Dermis lymphatic vessel endothelial cell (primary cell): ENCODE measurements at places on chromosomes 2 and 18. TPM values are rescaled to one million over a fixed set of nuclear protein-coding genes. Genes with fewer than 3 reads are reported as not detected.

LOXL3 gene
- 0.87 and 1.2 TPM in 2 replicates for total RNA-seq

ANKAR gene
- total RNA-seq: 8.3 and 9.2 TPM in 2 replicates

CACNB4 gene
- 0.11 and 0.26 TPM in 2 replicates for total RNA-seq

GPR17 gene
- total RNA-seq: not detected in 2 replicates

TMEM200C gene
- not detected in 2 replicates for total RNA-seq

PREB gene
- 25.3 and 28.4 TPM in 2 replicates for total RNA-seq

THUMPD2 gene
- 4.6 and 5.7 TPM in 2 replicates for total RNA-seq

PSME4 gene
- total RNA-seq: 31.1 and 42.5 TPM in 2 replicates

C2orf92 gene
- total RNA-seq: 1.6 and 2.3 TPM in 2 replicates

CBLN2 gene
- not detected in 2 replicates for total RNA-seq

RND3 gene
- total RNA-seq: 13.4 and 14.9 TPM in 2 replicates

HOXD9 gene
- 17.0 and 33.7 TPM in 2 replicates for total RNA-seq

OTOS gene
- not detected in 2 replicates for total RNA-seq

RAB6D gene
- total RNA-seq: under 0.01 and 0.11 TPM in 2 replicates

CLEC4F gene
- total RNA-seq: 0.11 and 0.17 TPM in 2 replicates

NRP2 gene
- total RNA-seq: 215 and 309 TPM in 2 replicates

RAX gene
- not detected in 2 replicates for total RNA-seq

IL18R1 gene
- under 0.01 and 0.43 TPM in 2 replicates for total RNA-seq

ABCG8 gene
- total RNA-seq: not detected in 2 replicates

MDH1B gene
- total RNA-seq: 0.11 and 0.17 TPM in 2 replicates

LIPG gene
- 0.26 and 0.33 TPM in 2 replicates for total RNA-seq

ANKRD36B gene
- total RNA-seq: 38.5 and 49.4 TPM in 2 replicates

BOD1L2 gene
- under 0.01 TPM in 1 of 2 replicates, not detected in the other for total RNA-seq

TCF23 gene
- total RNA-seq: not detected in 2 replicates

RBKS gene
- total RNA-seq: 1.1 and 3.1 TPM in 2 replicates

FASTKD2 gene
- total RNA-seq: 24.1 and 37.7 TPM in 2 replicates

CTAGE1 gene
- total RNA-seq: not detected in 2 replicates

HOXD3 gene
- total RNA-seq: 9.1 and 18.2 TPM in 2 replicates

ALPP gene
- total RNA-seq: not detected in 2 replicates

COLEC11 gene
- total RNA-seq: 0.43 and 0.65 TPM in 2 replicates

RAD51AP2 gene
- not detected in 2 replicates for total RNA-seq

VWA3B gene
- not detected in 2 replicates for total RNA-seq

COLEC12 gene
- 32.4 and 49.6 TPM in 2 replicates for total RNA-seq

M1AP gene
- total RNA-seq: not detected in 2 replicates

DIPK1C gene
- not detected in 2 replicates for total RNA-seq

CRYBA2 gene
- not detected in 2 replicates for total RNA-seq

TRIM43 gene
- not detected in 2 replicates for total RNA-seq

COL6A3 gene
- total RNA-seq: 9.6 and 35.2 TPM in 2 replicates

HOXD8 gene
- total RNA-seq: 23.8 and 44.3 TPM in 2 replicates

MATN3 gene
- total RNA-seq: 0.52 and 0.76 TPM in 2 replicates

SCN7A gene
- total RNA-seq: not detected in 2 replicates

RNF125 gene
- total RNA-seq: 3.9 and 7.3 TPM in 2 replicates

BOK gene
- 23.8 and 48.5 TPM in 2 replicates for total RNA-seq

MOGAT1 gene
- not detected in 2 replicates for total RNA-seq

SERPINB13 gene
- total RNA-seq: not detected in 2 replicates

C2orf15 gene
- total RNA-seq: 0.11 and 0.26 TPM in 2 replicates

LDLRAD4 gene
- total RNA-seq: 13.4 and 28.6 TPM in 2 replicates

CERKL gene
- not detected in 2 replicates for total RNA-seq

RABL2A gene
- total RNA-seq: 4.1 and 5.2 TPM in 2 replicates

MYO3B gene
- under 0.01 TPM in 2 replicates for total RNA-seq

LIMS2 gene
- total RNA-seq: 4.2 and 5.1 TPM in 2 replicates

CRYGC gene
- total RNA-seq: not detected in 2 replicates

BARD1 gene
- 15.4 and 19.3 TPM in 2 replicates for total RNA-seq
